ENCODE measurements at places on chromosomes 4 and X.

GRCh38 chrX:39477762-39478120 lies 620.0 kb downstream of the BCOR start:
- no peak for DNase-seq

DNA sequence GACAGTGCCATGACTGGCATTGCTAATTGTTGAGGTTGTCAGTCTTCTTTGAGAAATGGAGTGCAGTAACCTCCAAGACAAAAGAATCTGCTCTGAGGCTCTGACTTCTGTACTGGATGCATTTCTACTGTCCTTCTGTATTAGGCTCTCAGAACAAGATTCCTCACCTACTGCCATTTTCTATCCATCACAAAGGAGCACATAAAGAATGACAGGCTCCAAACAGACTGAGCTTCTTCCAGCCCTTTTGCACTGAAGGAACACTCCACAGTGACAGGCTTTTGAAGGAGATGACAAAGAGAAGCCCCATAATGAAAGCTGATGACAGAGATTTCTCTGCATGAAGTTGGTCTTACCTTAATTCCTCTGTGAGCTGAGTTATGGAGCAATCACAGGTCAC lies 162.2 kb downstream of the PCDH19 start:
- DNase-seq, result no peak

DNA sequence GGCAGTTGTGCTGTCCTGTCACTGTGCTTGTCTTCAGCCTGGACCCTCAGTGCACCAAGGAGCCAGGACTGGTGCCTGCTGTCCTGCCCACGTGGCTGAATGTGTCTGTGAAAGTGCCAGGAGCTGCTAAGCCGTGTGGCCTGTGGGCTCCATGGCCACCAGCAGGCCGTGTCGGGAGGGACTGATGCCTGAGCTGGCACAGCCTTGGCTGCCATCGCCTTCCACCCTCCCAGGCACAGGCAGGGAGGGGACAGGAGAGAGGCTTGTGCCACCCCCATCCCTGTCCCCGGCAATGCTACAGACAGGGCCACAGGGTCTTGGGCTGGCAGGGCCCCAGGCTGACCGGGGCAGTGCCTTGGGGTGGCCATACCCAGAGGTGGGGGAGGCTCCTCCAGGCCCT lies 24.8 kb downstream of the DOK7 start:
- no peak for DNase-seq

GRCh38 chrX:24002167-24002566 lies 24.8 kb downstream of the KLHL15 start:
- no peak for DNase-seq

GRCh38 chr4:62849696-62850095 lies 1559.6 kb downstream of the TECRL start:
- no peak for DNase-seq

DNA sequence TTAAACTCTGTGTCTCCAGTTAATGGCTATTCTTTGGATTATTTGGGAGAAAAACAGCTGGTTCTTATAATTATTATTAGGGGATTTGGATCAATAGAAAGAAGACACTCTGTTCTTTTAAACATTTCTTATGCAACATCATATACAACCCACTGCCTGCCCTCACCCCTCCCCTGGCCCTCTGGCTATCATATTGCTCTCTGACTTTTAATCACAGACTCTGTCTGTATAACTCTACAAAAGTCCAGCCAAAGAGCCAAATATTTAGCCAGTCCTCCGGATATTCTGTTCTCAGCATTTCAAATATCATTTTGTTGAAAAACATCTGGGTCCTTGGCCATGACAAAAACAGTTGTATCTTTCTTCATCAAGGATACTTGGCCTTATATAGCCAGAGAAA lies 19.0 kb upstream of the PACRGL start:
- DNase-seq, result no peak

GRCh38 chrX:110108381-110108821 lies 105.5 kb downstream of the TMEM164 start:
- DNase-seq, result no peak

GRCh38 chrX:12825801-12826200 lies 34.6 kb downstream of the PRPS2 start:
- no peak for DNase-seq

DNA sequence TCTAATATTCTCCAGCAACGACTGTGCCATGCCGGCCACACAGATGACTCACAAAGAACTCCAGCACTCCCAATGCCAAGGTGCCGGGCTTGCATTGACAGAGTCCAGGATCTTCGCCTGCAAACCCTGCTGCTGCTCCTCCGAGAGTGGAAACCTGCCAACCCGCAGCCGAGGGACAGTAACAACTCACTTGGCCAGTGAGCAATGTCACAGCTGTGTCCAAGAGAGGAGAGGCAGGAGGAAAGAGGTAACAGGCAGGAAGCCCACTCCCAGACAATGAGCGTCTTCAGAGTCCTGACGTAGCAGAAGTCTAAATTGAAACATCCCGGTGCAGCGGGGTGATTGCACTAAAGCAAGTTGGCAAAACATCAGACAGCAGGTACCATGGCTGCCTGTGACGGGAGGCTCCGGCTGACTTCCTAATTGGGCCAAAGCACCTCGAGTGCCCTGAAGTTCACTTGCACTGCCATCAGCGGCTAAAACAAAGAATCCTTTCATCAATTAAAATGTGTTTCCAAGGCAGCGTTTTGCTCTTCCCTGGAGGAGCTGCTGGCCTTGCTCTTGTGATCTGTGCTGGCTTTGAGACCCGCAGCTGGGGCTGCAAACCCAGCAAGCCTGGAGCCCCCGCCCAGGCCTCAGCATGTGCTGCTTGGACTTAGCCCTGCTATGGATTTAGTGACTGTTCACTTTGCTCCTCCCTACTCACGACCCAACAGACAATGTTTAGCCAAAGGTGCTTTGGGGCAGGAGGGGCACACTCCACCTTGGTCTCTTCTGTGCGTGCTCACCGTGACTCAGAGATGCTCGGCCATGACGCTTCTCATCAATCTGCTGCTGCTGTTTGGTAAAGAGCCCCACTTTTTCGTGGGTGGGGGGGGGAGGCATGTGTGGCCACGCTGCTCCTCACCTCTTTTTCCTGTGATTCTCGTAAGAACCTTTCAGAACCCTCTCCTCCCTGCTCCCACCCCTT lies 36.5 kb downstream of the DCTD start:
- DNase-seq, result peak; percentile 35

- no peak for DNase-seq
Measured at GRCh38 chrX:22533898-22534297, 261.2 kb downstream of the CBLL2 start.

GRCh38 chrX:87236830-87237440 lies 280.7 kb upstream of the KLHL4 start:
- DNase-seq, result no peak

GRCh38 chrX:63032811-63033210 lies 318.3 kb downstream of the SPIN4 start:
- no peak for DNase-seq

DNA sequence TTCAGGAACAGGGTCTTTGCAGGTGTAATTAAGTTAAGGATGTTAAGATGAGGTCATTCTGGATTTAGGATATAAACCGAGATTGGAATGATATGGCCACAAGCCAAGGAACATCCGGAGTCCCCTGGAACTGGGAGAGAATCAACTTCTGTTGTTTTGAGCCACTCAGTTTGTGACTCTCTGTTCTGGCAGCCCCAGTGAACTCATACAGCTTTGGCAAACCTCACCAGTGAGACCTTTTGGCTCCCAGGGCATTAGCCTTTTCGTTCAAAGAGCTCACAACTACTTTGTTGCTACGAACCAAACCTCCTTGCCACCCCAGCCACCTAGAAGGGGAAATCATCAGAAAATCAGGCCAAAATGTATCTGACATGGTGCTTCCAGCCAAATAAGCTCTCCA lies 80.4 kb downstream of the MTMR1 start:
- DNase-seq, result no peak

GRCh38 chrX:108362026-108362425 lies 76.2 kb downstream of the COL4A6 start:
- no peak for DNase-seq

GRCh38 chr4:5683566-5683965 lies 24.8 kb downstream of the EVC2 start:
- no peak for DNase-seq

- DNase-seq, result no peak
Measured at GRCh38 chr4:108906866-108907367, 144.1 kb upstream of the ETNPPL start.

DNA sequence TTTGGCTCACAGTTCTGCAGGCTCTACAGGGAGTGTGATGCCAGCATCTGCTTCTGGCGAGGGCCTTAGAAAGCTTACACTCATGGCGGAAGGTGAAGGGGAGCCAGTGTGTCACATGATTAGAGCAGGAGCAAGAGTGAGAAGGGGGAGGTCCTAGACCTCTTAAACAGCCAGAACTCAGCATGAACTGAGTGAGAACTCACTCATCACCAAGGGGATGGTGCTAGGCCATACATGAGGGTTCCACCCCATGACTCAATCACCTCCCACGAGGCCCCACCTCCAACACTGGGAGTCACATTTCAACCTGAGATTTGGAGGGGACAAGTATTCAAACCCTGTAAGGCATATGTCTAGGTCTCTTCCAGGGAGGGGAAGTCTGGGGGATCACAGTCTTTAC lies 33.4 kb downstream of the SPRY1 start:
- no peak for DNase-seq

- no peak for DNase-seq
Measured at GRCh38 chr4:71785959-71786358, 2.1 kb upstream of the GC start.

- DNase-seq, result no peak
Measured at GRCh38 chr4:37441231-37442061, 196.9 kb downstream of the NWD2 start.

DNA sequence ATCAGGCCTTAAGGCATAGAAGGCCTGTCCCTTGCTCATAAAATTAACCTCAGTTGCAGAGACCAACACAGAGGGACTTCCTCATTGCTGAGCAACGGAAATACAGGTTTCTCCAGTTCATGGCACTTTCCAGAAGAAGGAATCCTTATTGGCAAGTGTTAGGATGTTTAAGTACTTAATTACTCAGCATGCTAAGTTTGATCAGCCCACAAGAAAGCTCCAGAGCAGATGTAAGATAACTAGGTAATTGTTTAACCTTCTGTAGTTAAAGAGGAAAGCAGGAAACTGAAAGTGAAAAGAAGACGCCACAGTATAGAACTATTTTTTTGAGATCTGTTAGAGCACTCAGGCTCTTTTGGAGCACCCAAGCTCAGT lies 33.5 kb downstream of the SMS start:
- no peak for DNase-seq

- DNase-seq, result no peak
Measured at GRCh38 chr4:141815646-141816045, 179.3 kb downstream of the IL15 start.

DNA sequence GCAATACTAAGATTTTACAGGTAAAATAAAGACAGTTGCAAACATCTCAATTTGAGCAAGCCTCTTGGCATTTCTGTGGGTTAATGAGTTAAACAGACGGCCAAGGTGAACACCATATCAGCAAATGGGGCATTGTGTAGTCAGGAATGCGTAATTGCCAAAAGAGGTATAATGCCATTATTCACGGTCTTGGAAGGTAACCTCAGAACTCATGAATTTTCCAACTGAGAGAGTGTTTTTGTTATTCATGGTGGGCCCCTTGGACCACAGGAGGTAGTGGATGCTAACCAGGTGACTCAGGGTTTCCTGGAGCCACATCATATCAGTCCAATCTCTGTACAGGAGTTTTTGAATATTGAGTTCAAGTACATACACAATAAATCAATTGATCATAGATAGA lies 368.0 kb upstream of the TECRL start:
- DNase-seq, result no peak

GRCh38 chrX:82589410-82589809 lies 918.7 kb upstream of the POU3F4 start:
- no peak for DNase-seq

- no peak for DNase-seq
Measured at GRCh38 chrX:15194146-15194545, 75.7 kb downstream of the ASB9 start.

- DNase-seq, result no peak
Measured at GRCh38 chr4:15253349-15253748, 174.5 kb upstream of the C1QTNF7 start.

- no peak for DNase-seq
Measured at GRCh38 chr4:181989071-181989470, 254.1 kb upstream of the TENM3 start.

GRCh38 chrX:114532111-114532805 lies 51.6 kb upstream of the HTR2C start:
- no peak for DNase-seq

DNA sequence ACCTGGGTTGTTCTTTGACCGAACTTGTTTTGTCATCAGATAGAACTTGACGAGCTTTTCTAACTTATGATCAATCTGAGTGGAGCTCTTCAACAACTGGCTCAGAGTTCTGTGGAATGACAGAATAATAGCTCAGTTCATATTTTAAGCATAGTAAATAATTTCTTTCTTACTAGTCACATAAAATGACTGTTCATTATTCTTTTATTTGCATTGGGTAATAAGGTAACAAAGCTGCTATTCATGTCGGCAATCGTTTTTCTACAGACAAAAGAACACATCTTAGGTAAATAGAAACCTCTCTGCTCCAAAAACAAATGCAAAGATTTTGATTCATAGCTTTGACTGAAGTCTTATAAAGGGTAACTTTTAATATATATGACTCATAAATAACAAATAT lies 57.3 kb upstream of the CXCL8 start:
- no peak for DNase-seq

GRCh38 chrX:47175588-47175980 lies 18.0 kb upstream of the UBA1 start:
- DNase-seq, result no peak
